ENCODE measurements at places on chromosomes 7 and 10.
A peak's percentile ranks its signal among the peaks of the same experiment; 100 is the strongest.

DNA sequence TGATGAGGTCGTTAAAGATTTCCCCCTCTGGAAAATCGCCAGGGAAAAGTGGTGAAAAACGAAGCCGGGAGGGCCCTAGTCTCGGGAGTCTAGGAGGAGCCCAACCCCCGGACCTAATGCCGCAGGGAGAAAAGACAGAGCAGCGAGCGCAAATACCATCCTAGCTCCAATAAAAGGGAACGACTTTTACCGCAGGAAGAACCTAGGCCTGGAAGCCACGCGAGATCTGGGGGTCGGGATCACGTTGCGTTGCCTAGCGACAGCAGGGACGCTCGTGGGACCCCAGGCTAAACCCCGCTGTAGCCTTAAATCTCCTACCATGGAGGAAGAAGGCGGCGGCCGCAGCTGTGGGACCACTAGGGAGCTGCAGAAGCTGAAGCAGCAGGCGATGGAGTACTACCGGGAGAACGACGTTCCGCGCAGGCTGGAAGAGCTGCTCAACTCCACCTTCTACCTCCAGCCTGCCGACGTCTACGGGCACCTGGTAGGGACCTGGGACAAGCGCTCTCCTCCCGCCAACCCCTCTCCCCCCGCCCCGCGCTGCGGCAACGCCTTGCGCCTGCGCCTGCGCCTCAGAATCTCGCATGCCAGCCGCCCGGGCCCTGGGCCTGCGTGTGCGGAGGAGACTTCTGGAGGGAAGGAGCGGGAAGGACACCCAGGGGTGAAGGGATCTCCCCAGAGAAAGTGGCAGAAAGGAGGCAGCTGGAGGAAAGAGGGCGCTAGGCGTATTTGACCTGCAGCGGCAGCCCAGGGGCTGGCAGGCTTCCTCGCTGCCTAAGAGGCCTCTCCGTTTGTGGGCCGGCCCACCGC lies at the start of gene ENO4:
ENO4 (plus strand) TSS at position 252 of the 810 bp plus-strand sequence; CDS start at position 320, 68 bp downstream.
- peak; percentile 26 for DNase-seq

GRCh38 chr7:42574685-42575084 lies 337.2 kb downstream of the C7orf25 start:
- no peak for DNase-seq

DNA sequence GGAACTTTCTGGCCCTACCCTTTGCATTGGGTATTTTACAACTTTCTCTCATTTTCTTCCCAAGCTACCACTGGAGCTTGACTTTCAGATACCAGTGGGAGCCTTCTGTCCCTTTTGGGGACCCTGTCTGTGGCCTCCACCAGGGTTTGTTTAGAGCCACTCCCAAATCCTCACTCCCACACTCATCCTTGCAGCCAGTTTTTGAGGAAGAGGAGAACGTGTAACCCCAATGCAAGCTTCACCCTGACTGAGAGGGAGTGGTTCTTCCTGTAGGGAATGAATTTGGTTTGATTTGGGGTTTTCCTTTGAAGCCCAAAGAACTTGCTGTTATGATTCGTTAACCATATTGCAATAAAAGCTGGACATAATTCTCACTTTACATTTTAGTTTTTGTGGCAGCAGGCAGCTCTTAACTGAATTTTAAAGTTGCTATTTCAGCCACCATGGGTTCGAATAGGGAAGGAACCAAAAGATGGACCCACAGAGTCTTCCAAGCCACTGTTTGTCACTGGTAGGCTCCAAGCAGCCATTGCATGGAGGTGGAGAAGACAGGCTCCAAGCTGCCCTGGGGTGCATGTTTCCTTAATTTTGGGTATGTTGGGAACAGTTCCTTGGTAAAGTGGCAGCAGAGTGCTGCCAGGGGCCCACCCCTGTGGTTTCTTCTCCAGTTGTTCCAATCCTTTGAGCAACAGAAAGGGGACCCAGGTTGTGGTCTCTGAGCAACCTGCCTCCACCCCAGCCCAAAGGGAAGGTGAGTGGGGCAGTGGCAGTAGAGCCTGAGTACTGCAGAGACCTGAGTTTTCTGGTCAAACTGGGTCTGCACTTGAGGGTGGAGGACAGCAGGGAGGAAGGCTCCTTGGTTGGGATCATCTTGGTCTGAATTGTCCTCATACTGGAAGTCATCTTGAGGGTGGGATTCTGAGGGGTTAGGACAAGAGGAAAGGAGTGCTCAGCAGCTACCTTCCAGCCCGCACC lies 5.1 kb downstream of the EVX1 start:
- no peak for DNase-seq

DNA sequence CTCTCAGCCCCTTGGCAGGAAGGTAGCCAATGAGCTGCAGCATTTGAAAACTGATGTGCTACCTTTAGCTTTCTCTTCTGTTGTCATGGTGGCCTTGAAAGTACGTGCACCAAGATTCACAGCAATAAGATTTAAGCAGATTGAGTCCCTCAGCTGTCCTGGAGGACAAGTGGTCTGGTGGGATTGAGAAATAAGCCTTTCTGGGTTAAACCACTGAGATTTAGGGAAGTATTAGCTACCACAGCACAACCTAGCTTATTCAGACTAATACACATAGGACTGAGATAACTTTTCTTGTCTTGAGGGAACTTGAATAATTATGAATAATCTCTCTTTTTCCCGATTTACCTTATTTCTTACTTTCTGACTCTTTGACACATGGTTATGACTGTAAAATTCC lies 324.0 kb downstream of the PTEN start:
- no peak for DNase-seq

DNA sequence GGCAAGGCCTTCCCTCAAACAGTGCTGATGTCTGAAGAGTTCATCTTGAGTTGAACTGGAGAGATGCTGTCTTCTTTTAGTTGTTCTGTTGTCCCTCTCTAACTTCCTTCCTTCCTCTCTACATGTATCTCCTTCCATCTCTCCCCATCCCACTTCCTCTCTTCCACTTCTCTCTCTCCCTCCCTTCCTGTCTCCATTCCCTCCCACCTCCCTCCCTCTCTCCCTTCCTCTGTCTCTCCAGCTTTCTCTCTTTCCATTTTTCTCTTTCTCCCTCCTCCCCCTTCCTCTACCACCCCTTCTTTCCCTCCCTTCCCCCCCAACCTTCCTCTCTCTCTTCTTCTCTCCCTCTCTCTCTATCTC lies 40.7 kb upstream of the TNS3 start:
- DNase-seq = no peak

DNA sequence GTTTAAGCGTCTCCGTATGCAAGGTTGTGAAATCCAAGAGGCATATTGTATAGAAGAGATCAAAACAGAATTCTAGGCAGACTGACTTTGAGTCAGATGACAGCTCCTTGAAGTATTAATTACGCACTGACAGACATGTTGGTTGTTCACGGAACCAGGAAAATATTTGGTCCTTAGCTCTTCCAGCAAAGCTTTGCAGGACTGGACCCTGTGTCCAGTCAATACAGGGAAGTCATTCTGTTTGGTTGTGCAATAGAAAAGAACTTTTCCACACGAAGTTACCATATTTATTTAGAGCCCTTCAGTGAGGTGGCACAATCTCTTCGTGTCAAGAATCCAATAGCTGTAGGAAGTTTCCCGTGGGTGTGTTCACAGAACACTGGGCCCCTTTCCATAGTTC lies 205.3 kb downstream of the ARHGAP21 start:
- DNase-seq = no peak

DNA sequence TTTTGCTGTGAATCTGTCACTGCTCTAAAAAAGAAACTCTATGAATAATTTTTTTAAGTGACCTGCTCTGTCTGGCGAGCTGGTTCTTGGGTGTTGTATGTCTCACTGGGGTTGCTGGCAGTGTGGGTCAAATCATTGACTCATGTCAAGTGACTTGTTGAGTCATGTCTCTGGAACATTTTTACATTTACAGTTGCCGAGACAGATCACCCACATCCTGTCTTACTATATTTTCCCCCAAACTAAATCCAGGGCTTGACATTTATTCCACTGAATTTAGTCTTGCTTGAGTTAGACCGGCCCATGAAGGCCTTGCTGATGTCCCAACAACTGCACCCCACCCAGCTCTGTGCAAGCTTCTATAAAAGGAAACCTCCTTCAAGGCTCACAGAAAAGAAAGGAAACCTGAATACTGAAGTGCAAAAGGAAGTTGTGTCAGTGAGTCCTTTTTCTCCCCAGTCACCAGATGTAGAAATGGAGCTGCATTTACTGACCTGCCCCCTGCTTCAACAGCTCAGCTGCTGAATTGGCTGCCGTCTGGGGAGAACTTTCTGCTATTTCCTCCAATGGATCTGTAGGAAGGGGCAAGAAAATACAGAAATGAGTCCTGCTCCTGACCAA lies 290.3 kb downstream of the TNS3 start:
- peak; percentile 22 for DNase-seq

DNA sequence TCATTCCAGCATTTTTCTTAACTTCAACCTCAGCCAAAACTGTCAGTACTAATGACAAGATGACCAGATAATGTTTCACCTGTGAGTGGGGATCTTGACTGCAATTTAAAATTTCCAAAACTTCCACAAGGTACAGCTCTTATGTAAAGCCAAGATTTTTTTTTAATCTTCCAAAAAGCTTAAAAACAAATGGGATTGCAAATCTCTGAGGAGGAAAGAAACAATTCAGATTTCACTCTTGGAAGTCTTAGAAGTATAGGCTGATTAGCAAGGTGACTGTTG lies 90.2 kb downstream of the AGMO start:
- DNase-seq = no peak

DNA sequence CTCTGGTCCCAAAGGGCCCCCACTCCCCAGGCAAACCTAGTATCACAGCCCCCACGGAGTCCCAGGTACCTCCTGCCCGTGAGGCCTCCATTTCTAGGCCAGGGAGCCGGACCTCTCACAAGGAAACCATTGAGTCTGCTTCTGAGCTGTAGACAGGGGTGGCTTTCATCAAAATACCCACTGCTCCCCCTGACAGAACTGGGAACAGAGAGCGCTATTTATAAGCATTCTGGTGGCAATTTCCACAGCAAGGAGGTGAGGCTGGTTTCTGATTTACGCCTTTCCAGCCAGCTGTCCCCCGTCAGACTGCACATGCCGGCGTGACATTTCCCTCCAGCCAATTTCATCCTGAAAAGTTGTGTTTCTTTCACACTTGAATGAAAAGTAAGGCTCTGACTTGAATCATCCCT lies 407.5 kb upstream of the PRKCQ start:
- DNase-seq = no peak
